Foreskin keratinocyte (primary cell): ENCODE measurements at places on chromosomes 1 and 21.
A peak's percentile ranks its signal among the peaks of the same experiment; 100 is the strongest.

GRCh38 chr1:160399544-160400222 is 681 bp upstream of the VANGL2 start:
- no peak for DNase-seq

DNA sequence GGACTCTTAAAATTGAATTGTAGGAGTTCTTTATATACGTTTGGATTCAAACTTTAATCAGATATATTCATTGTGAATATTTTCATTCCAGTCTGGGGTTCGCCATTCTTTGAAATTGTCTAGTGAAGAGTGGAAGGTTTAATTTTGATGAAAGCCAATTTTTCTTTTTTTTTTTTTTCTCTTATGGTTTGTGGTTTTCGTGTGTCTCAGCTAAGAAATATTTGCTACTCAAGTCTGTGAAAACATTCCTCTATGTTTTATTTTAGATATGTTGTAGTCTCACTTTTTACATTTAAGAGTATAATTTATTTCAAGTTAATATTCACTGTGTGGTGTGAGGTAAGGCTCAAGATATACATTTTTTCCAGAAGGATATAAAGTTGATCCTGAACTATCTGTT is 220.5 kb downstream of the KCNT2 start:
- no peak for DNase-seq

- no peak for DNase-seq
Measured at GRCh38 chr1:80894921-80895320, 905.8 kb upstream of the ADGRL2 start.

- DNase-seq, result no peak
Measured at GRCh38 chr1:118042501-118042900, 113.0 kb downstream of the WDR3 start.

DNA sequence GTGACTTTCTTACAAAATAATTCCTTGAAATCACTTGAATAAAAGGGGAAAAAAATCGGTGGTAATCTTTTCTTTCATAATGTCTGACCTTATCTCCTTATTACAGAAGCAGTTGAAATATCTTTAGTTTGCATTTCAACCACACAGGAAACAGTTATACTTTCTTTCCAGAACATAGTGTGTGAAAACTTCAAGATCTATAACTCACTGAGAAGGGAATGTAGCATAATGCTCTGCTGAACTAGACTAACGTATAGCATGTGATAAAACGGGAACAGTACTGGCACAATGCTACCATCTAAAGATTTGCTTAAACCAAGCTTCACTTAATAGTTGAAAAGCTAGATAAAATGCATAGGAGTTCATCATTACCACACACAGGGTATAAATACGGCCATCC is 45.0 kb downstream of the VAV3 start:
- DNase-seq, result no peak

GRCh38 chr1:234398849-234399381 is 25.7 kb downstream of the COA6 start:
- peak; percentile 17 for DNase-seq

DNA sequence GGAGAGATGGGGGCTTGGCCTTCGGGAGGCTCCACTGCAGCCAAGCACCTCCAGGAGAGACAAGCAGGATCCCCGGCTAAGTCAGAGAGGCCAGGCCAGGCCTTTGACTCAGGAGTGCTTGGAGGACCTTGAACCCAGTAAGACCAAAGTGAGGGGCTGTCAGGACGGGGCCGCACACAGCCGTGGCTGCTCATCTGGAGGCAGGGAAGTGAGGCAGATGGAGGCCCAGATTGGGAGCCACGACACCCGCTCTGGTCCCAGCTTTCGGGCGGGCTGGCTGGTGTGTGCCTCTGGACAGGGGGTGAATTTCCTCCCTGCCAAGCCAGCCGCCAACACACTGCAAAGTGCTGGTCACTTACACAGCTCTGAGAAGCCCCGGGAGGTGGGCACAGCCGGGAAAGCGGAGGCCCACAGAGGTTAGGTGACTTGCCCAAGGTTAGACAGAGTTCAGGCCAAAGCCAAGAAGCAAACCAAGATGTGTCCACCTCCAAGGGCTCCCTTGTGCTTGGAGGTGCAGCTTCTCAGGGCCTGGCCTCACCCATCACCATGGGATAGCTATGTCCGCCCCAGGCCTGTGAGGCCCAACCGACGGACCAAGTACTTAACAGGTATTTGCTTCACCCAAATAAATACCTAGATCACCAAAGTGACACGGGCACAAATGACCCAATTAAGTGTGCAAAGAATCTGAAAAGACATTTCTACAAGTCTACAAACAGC is 58.3 kb downstream of the CHD5 start:
- no peak for DNase-seq
